NCI-H1105 (cell line): ENCODE measurements at places on chromosomes 1 and 21.

DNA sequence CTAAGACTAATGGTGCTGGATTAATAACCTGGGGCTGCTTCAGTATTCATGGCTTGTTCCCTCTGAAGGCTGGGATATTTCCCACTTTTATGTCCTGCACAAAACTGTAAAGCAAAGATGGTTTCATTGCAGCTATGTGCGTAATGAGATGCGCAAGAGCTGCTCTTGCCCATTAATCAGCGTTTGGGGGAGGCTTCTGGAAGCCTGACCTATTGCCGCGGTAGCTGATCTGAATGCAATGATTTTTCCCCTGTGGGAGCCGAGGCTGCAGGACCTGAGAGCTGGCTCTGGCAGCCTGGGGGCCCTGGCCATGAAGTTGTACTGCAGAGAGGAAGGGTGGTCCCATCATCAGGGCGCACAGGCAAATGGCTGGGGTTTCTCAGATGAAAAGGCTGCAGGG lies 239.8 kb downstream of the CAMTA1 start:
- DNase-seq: no peak

DNA sequence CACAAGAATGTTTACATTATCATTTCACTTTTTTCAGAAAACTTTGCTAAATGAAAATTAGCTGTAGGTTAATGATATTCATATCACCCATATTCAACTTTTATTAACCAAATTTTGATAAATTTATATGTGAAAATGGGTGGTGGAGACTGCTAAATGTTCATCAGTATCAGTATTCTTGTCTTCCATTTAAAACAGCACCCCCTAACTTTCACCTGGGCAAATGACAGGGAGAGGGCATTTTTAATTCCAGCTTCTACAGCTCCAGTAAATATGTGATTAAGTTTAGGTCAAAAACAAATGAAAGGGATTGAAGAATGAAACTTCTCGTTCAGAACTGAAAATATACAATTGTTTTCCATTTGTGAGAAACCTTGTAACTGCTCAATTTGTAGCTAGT lies 722.2 kb downstream of the KCNT2 start:
- no peak for DNase-seq

DNA sequence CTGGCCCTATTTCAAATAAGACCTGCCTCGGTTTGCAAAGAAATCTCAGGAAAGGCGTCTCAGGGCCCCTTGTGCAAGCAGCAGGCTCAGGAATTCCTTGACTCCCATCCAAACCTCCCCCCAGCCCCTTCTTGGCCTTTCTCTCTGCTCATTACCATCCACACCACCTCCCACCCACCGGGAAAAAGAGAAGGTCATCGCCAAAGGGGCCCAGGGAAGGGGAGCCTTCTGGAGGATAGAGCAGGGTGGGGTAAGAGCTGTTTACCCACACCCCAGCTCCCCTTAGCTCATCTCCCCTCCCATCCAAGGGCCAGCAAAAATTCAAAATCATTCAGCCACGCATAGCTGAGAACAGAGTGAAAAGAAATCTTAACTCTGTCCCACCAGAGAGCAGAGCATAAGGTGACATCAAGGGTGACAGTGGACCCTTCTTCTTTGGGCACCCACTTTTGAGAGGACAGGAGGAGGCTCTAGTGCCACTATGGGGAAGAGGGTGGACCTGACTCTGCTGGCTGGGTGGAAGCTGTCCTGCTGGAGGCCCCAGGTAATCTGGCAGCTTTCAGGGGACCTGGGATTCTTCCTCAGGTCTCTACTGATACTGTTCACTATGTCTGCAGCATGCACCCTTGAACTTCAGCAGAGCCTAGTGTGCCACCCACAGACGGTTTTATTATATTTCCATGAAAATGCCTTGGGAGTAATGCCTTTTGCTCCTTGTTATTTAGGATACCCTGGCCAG lies 3.9 kb upstream of the WNT2B start:
- no peak for DNase-seq

DNA sequence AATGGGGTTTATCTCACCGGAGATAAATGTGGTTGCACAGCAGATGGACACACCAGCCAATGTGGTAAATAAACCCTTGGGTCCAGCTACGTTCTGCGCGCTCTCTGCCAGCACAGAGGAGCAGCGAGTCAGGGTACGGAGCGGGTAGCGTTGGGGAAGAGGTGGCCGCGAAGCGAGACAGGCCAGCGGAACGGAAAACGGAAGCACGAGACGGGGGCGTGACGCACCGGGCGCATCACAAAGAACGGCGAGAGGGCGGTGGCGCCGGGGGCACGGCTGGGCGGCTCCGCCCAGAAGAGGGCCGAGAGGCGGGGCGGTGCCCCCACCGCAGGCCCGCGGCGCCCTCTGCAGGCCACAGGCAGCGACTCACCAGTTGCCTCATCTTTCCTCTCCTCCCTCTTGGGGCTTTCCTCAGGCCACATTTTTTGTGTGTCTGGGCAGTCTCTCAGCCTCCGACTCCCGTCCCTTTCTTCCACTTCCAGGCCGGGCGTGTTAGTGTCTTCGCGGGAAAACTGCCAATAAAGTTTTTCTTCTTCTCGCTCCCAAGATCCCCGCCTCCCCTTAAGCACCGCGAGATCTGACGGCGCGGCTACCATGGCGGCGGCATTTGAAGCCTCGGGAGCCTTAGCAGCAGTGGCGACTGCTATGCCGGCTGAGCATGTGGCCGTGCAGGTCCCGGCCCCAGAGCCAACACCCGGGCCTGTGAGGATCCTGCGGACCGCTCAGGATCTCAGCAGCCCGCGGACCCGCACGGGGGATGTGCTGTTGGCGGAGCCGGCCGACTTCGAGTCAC lies at the start of gene DDX20:
Gene DDX20 (plus strand): TSS at position 571 of the 793 bp plus-strand sequence. CDS start 24 bp downstream, at position 595.
- DNase-seq: peak; percentile 97

GRCh38 chr1:214427871-214428277 lies 123.5 kb downstream of the PTPN14 start:
- no peak for DNase-seq

DNA sequence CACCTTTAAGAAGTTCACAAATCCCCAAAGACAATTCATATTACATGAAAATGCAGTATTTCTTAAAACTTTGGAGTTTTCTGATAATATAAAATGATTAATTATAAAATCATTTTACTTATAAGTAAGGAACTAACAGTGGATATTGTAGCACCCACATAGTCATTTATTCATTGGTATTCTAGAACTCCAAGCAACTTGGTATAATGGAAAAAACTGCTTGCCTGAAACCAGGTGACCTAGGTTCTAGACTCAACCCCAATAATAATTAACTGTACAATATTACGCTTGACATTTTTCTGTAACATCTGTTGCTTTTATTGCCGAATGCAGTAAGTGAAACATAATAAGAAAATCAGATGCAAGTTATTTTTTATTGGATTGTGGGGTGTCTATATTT lies 2.4 kb downstream of the PLA2G4A start:
- no peak for DNase-seq

DNA sequence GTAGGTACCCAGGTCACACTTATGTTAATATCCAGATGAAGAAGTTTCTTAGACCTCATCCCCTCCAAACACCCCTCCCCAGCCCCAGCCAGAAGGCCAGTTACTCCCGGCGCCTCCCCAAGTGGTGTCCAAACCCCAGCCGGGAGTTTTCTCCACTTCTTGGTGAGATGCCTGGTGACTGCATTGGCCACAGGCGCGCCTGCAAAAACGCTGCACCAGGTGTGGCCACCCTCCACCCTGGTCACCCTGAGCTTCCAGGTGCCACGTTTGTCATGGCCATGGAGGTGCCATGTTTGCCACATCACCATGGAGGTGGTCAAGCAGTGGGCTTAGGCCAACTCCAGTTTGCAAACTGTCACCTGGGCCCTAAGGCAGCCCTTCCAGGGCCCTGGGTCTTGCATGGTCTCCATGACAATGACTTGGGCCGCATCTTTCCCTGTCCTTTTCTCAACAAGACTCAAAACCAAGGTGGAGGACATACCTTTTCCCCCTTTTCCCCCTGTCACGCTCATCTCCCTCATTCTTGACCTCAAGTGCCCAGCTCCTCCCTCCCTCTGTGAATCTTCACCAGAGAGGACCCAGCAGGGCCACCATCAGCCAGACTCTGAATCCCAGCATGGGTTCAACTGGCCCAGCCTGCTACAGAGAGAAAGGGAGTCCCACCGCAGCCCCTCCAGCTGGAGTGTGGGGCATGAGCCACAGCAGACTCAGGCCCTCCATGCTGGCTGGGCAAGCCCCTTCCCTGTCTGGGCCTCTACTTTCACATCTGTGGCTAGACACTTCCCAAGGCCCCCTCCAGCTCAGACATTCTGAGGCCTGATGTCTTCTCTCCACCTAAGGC lies 125.9 kb upstream of the ZBTB40 start:
- no peak for DNase-seq

DNA sequence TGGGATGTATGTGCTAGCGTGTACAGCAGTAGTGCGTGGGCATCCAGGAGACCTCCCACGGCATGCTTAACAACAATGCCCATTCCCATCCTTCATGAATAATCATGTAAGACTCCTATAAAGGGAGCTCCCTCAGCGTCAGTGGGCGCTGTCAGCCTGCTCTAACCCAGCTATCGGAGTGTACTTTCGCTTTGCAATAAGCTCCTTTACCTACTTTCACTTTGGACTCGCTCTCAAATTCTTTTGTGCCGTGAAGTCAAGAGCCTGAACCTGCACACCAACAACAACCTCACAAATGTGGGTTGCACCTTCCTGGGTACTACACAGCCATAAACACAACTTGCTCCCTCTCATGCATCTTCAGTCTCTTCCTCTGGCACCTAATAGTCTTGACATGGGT lies 114.8 kb upstream of the PAXBP1 start:
- DNase-seq: no peak

DNA sequence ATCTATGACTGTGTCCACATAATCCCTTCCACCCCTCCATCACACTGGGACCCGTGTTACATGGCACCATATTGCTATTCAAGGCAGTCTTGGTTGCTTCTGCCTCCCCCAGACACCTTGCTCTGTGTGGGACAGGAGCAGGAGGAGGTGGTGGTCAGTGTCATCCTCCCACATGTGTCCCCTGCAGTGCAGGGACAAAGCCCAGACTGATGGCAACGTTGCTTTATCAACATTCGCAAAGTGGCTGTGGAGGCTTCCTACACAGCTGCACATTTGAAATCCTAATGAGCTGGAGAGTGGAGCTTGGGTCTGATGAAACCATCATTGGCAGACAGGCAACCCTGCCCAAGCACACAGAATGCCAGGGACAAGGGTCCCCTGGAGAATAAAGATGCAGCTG lies 26.2 kb downstream of the TRIM67 start:
- no peak for DNase-seq

GRCh38 chr21:44549525-44550211 lies 1.6 kb downstream of the KRTAP10-2 start:
- no peak for DNase-seq

- DNase-seq: no peak
Observed at GRCh38 chr1:23559985-23560741, 862 bp upstream of the ID3 start.

GRCh38 chr1:23483321-23484252 lies at the start of gene ASAP3:
TSS of gene ASAP3 (minus strand) at chr1:23484179. CDS start at chr1:23484133, 46 bp downstream.
- no peak for DNase-seq

DNA sequence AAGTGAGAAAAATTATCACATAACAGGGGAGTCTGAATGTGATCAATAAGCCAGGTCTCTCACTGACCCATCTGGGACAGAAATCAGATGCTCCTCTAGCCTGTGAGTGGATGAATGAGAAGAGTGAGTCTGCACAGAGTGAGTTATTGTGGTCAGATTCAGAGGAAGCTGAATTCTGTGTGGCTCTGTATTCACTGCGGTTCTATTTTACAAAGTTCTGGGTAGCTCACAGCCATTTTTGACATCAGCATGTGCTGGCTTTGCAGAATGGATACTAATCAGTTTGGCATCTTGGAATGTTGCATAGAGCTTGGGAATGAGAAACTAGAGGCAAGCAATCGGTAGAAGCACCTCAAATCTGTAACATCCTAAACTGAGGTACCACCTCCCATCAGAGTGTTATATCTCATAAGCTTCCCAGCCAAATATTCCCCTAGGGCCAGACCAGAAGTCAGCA lies 3.8 kb downstream of the COLGALT2 start:
- no peak for DNase-seq

DNA sequence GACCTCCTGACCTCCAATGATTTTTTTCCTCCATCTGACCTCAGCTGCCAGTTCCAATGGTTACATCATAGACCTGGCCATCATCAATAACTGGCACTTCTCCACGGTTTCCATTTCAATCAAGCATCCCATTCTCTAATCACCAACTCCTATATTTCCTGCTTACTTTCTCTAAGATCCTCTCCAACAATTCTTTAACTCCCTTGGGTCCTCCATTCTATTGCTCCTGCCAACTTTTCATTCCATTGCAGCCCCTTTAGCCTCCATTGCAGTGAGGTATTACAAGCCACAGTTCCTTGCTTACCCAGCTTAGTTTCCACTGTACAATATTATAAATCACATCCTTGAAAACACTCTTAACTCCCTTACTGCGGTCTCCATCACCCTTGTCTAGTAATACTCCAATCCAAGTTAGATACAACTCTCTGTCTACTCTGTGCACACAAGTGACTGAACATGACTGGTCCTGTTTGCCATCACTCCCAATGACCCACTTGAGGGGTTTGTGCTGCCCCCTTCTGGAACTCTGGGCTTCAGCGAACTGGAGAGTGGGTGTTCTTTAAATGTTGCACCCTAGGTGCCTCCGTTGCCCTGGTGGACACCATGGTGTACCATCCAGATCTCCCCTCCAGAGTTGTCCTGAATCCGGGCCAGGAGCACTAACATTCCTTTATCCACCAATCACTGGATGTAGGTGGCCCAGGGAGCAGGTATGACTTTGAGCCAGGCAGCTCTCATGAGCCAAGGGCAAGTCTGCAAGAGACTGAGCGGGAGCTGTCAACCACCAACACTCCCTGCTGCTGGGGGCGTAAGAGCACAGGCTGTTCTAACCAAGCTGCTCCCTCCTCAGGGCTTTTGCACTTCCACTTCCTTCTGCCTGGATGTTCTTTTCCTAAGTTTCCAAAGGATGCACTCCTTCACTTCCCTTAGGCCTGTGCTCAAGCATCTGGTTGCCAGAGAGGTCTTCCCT lies 3.7 kb upstream of the FNDC7 start:
- DNase-seq: no peak

GRCh38 chr1:25924454-25924853 lies 18.2 kb upstream of the STMN1 start:
- DNase-seq: no peak

- no peak for DNase-seq
Observed at GRCh38 chr1:31427322-31427721, 14.3 kb downstream of the SERINC2 start.

DNA sequence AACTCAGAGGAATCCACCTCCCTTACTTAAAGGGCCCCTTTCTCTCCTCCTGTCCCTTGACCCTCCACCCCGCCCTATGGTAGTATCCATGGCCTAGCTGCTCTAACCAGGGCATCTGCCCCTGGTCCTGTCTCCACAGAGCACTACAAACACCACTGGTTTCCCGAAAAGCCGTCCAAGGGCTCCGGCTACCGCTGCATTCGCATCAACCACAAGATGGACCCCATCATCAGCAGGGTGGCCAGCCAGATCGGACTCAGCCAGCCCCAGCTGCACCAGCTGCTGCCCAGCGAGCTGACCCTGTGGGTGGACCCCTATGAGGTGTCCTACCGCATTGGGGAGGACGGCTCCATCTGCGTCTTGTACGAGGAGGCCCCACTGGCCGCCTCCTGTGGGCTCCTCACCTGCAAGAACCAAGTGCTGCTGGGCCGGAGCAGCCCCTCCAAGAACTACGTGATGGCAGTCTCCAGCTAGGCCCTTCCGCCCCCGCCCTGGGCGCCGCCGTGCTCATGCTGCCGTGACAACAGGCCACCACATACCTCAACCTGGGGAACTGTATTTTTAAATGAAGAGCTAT lies 1.7 kb downstream of the BTG2 start:
- no peak for DNase-seq

- no peak for DNase-seq
Observed at GRCh38 chr21:15355066-15355465, 290.3 kb upstream of the NRIP1 start.

GRCh38 chr1:116472431-116472961 lies 98.3 kb downstream of the CD58 start:
- no peak for DNase-seq
